ENCODE measurements at places on chromosomes 7 and 10.

GRCh38 chr10:123502983-123503382 is 163.2 kb upstream of the GPR26 start:
- DNase-seq = no peak

DNA sequence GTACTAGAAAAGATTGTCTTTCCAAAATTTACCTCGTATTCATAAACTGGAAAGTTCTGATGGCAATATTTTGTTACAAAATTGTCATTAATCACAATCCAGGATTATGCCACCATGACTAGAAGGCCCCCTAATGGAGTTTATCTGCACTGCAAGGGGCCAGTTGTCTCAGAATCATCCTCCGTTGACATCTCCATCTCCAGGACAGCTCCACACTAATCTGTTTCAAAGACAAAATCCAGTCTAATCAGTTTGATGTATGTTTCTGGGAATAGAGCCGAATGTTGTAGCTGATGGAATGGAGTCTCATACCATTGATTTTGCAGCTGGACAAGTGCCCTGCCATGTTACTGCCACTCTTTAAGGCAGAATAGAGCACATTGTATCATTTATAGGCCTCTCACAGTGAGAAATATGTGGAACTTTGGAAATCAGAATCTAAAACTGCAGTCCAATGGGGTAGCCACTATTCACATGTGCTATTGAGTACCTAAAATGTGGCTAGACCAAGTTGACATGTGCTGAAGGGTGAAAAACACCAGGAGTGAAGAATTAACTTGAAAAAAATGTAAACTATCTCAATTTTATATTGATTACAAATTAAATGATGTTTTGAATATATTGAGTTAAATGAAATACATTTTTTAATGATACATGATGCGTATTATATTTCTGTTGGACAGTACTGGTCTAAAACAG is 38.3 kb upstream of the TOMM7 start:
- no peak for DNase-seq

DNA sequence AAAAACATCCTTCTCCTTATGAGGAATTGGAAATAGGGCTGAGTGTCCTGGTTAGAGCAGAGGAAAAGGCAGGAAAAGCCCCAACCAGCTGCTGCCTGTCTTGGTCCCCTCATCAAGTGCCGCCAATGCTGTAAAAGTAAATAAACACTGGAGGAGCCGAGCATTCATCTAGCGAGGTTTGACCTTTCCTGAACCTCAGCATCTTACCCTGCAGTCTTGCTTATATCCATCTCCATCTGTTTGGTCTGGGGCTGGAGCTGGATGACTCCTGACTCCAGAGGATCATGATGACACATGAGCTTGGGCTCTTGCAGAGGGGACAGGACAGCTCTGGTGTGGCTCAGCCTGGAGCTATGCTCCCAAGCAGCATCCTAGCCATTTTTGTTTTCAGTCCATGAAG is 501.1 kb downstream of the TNS3 start:
- DNase-seq = no peak

DNA sequence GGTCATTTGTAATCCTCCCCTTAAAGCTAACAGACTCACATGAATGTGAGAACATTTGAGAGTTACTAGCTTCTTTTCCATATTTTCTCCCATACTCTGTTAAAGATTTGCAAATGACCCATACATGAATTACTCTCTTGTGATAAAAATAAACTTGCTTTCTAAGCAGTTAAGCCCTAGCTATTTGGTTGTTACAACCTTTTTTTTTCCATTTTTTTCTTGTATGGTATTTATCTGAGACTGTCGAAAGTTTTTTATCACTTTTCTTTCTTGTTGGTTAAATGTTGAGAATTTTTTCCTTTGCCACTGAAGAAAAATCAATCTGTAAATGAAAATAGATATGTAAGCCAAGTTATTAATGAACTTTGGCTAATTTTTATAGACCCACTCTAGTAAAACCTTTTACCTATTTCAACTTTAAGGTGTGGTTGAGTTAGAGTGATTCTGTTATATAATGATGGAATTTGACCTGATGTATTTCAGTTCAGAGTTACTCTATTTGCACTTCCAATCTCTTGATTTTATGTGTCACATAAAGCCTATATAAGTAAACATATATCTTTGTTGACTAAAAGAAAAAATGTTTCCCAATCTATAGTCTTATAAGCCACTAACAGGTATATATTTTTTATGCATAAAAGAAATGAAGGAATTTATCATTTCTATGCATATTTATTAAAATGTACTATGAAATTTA is 19.0 kb upstream of the TMEM229A start:
- no peak for DNase-seq

DNA sequence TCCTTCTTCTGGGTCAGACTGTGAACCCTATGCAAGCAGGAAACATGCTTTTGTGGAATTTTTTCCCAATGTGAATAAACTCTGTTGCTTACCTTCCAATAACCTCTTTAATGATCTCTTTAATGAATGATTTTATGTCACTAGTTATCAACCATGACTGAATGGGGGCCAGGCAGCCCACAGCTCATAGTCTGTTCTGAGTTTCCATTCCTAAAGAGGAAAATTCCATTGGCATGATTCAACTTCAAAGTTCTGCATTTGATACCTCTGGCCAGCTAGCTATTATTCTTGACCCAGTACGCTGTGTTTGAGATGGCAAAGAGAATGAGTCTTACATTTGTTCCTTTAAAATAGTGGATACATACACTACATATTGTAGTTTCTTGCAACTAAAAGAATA is 867.8 kb upstream of the CELF2 start:
- no peak for DNase-seq

GRCh38 chr7:4959306-4959705 is 319 bp upstream of the MMD2 start:
- DNase-seq = no peak

- DNase-seq = no peak
Measured at GRCh38 chr7:139058943-139059342, 23.1 kb upstream of the ZC3HAV1L start.

GRCh38 chr10:71773221-71773971 is at the start of gene VSIR:
Gene VSIR (minus strand): TSS chr10:71773520. CDS start chr10:71773439, 81 bp downstream.
- peak; percentile 77 for DNase-seq

DNA sequence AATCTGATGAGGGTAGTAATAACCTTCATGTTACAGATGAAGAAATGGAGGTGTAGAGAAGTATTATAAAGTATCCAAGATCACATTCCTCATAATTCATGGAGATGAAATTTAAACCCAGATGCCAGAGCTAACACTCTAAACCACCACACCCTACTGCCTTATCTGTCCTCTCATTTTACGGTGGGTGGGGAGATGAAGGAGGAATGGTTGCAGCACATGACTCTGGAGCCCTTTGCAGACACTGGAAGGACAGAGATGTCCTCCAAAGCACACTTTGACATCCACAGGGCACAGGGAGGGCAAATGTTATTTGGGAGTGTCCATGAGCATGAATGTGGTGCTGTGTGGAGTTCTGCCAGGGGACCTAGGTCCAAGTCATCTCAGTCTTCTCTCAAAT is 1.1 kb downstream of the PLEKHS1 start:
- no peak for DNase-seq

- DNase-seq = no peak
Measured at GRCh38 chr10:8034466-8035005, 20.0 kb upstream of the GATA3 start.

DNA sequence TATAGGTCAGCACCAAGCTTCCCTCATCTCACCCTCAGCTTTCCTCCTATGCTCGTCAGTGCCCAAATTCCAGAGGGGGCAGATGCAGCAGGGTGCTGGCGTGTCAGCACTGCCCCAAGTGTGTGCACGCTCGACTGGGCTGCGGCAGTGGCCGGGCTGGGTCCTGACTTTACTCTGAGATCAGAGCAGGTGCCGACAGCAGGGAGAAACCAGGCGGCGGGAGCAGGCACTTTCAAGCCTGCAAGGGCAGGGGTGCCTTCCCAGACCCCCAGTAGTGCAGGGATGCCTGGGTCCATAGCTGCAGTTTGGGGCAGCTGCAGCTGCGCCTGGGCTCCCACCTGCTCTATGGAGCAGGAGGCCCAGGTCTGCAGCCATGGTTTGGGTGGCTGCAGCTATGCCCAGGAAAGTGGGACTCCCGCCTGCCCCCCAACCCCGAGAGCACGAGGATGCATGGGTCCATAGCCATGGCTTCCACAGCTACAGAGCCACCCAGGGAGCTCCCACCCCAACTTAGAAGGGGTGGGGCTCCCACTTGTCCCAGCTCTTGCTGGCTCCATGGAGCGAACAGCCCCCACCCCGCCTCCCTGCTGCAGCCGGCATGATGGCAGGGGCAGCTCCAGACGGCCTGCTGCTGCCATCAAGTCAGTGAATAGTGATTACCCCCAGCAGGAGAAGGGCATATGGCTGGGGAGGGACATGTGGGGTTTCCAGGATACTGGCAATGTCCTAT is 199.2 kb upstream of the KMT2E start:
- no peak for DNase-seq

DNA sequence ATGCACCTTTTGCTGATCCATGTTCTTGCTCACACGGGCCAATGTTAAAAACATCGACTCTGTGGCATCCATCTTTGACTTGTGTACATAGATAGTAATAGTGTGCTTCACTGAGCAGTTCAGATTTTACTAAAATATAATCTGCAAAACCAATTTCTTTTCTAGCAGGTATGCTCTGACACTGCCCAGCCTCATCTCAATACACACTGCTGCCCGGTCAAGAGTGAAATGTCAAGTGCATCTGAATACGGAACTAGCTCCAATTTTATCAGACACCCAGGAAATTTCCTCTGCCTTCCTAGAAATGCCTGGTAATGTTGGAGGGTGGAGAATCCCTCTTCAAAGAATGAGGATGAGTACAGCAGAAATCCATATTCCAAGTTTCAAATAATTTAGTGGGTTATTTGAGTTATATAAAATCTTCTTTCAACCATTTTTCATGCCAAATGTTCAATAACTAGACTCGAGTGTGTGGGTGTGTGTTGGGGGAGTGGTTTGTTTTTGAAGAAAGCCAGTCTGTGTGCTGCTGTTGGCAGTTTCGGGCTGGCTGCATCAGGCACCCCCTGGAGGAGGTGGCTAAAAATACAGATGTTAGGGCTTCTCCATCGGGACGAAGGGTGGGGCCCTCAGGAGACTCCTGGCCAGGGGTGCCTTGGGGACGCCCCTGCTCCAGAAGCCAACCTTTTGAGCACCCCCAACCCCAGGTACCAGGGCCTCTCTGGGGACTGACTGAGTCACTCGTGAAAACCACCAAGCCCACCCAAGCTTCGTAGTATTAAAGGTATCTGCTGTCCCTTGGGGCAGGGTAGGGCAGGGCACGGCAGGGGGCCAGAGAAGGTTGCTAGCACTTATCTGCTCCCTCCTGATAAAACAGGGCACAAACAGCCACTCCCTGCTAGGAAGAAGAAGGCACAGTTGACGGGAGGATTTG is 15.4 kb downstream of the CTBP2 start:
- no peak for DNase-seq

GRCh38 chr10:4670737-4671136 is 155.3 kb upstream of the AKR1E2 start:
- no peak for DNase-seq

DNA sequence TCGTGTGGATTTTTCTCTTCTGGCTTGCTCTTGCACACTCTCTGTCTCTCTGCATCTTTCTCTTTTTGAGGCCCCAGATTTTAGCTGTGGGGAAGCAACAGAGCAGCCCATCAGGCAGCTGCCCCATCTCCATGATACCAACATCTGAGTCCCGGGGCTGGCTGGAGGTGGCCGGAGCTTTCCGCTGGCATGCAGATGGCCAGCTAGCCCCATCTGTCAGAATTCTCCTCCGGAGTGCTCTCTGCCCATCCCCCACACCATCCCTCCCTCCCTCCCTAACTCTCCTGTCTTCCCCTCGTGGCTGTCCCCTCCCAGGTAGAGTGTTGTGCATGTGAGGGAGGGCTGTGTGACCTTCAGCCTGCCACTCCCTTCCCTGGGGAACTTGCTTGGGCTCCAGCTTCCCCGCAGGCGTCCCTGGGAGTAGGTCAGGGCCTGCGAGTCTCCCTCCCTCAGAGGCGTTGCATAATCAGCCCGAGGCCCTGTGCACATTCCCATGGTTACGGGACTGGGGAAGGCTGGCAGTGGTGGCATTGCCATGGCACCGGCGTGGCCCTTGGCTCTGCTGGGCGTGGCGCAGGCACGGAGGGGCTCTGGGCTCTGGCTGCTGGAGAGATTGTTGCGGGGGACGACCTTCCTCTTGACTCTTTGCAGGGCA is 24.7 kb downstream of the GHRHR start:
- DNase-seq = no peak

- no peak for DNase-seq
Measured at GRCh38 chr7:87712571-87712970, 84.4 kb downstream of the RUNDC3B start.

DNA sequence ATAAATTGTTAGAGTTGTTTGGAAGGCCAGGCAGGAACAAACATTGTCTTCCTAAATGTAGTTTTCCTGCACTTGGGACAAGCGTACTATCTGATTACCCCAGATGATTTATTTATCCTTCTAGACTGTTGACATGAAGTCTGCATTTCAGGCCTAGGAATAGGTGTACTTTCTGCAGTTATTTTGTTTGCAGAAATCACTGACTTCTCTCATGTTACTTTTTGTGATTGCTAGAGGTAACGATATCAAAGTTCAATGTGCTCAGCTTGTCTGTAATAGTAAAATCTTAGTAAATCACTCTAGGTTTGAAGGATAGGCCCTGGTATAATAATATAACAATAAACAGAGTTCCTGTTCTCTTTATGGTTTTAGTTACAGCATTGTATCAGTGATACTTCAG is 75.4 kb upstream of the HDAC9 start:
- no peak for DNase-seq

DNA sequence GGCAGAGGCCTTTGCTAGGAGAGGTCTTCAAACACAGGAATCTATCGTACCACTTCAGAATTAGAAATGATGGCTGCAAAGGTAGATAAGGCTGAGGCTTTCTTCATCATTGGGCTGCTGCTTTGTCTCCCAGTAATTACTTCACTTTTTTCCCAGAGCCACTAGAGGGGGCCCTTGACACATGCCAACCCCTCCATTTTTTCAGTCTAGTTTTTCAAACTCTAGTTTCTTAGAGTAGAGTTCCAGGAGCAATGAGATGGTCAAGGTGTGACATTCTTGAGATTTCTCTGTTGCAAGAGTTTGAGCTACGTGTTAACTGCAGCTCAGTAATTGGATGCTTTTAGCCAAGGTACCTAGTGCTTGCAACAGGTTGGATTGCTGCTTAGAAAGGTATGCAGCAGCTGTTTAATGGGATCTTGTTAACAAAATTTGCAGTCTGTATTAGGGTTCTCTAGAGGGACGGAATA is 33.8 kb upstream of the RBM20 start:
- DNase-seq = peak; percentile 64

- no peak for DNase-seq
Measured at GRCh38 chr7:26166684-26167266, 14.8 kb downstream of the NFE2L3 start.

Measured in Jurkat, Clone E6-1 (cell line).